ENCODE measurements at places on chromosomes 4 and X.

DNA sequence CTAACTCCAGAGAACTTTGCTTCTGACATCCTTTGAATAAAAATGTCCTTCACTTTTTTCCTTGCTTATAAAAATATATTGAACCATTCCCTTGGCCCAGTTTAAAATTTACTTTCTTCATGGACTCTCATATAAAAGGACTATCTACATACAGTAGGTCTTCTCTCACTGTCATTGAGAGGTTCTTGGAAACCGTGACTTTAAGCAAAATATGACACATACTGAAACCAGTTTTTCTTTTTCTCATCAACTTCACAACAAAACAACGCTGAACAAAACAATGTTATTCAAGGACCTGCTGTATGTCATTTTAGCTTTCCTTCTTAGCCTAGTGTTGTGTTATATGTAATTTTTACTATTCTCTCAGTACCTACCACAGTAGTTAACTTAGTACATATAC is 496.8 kb downstream of the CENPC start:
- DNase-seq: no peak

GRCh38 chrX:39677585-39677977 is 420.2 kb downstream of the BCOR start:
- DNase-seq: no peak

- DNase-seq: no peak
Observed at GRCh38 chrX:14235004-14235403, 205.3 kb upstream of the GEMIN8 start.

- DNase-seq: peak; percentile 22
Observed at GRCh38 chr4:87497159-87497558, 32.0 kb downstream of the SPARCL1 start.

DNA sequence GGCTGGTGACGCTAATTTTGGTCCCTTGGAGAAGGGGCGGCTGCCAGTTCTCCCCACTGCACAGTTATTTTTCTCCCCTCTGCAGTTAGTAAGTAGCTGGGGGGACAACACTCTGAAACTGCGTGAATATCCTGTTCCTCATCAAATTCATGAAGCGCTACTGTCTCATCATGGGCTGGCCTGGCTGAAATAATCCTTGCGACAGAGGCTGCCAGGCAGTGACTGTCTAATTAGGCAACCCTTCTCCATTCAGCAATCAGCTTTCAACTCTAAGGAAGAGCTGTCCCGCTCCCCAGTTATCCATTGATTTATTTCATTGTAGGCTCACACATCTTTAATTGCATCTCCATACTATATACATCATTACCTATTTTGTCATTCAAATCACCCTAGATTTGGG is 8.2 kb downstream of the SH3TC1 start:
- no peak for DNase-seq

GRCh38 chrX:114073926-114074325 is 510.0 kb upstream of the HTR2C start:
- no peak for DNase-seq

DNA sequence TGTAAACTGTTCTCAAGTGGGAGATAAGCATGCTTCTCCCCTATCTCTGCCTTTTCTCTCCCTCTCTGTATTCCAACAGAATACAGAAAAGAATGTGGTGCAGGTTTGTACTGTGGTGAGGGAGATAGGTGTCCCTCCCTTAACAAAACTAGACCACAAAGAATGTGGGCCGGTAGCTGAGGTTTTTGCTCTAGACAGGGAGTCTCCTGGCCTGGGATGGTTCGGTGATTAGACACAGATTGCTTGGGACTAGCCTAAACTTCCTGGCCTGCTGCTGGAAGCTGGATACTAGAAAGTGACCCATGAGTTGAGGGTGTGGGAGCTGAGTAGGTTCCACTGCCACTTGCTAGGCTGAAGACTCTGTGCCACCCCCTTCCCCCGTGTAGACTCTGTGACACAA is 143.0 kb downstream of the CXXC4 start:
- no peak for DNase-seq

GRCh38 chrX:129609395-129609794 is 45.4 kb downstream of the APLN start:
- peak; percentile 30 for DNase-seq

DNA sequence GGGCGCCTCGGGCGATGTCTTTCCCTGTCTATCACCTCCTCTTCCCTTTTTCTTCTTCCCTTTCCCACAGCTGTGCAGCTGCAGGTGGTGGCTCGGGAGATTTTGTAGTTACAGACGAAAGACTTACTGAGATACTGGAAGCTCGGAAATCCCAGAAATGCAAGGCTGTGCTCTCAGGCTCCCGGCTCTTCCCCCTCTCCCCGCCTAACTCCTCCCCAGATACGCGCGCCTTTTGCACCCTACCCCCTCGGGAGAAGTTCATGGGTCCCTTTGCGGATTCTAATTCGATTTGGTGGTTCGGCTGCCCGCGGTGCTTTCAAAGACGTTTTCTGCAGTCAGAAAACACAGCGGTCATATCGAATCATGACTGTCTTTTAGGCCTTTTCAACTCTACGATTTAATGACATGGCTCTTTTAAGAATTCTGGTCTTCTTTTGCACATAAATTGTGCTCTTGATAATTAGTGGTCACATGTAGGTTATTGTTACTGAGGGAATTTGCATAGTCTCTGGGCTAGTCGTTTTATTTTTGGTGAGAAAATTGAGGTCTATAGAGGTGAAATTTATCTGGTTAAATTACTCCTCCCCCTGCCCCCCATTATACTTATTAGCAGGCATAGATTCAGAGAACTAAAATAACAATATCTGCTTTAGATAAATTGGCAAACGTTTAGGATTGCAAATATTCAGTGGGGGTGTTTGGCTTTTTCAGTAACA is 1.6 kb downstream of the SEPTIN11 start:
- peak; percentile 56 for DNase-seq

- peak; percentile 45 for DNase-seq
Observed at GRCh38 chr4:25190407-25190806, 30.2 kb upstream of the SEPSECS start.

DNA sequence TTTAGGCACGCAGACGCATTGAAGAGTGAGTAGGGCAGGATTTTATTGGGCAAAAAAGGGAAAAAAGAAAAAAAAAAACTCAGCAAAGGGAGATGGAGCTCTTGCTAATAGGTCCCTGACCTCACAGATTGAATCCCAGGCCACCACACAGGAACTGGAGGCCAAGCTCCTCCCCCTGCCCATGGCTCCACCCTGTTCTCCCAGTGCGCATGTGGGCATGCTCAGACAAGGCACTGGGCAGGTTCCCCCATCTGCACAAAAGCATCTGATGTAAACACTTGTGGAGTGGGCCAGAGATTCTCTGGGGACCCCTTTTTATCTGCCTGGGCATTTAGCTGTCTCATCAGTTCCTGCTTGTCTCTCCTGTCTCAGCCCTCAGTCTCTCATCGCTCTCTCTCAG is 9.5 kb downstream of the FRMD7 start:
- DNase-seq: no peak

Data from hematopoietic multipotent progenitor cell treated with erythropoietin and hydrocortisone succinate and interleukin-3 and kit ligand, for 4 days (in vitro differentiated cells).